ENCODE measurements at places on chromosomes 4 and X.
A peak's percentile ranks its signal among the peaks of the same experiment; 100 is the strongest.

DNA sequence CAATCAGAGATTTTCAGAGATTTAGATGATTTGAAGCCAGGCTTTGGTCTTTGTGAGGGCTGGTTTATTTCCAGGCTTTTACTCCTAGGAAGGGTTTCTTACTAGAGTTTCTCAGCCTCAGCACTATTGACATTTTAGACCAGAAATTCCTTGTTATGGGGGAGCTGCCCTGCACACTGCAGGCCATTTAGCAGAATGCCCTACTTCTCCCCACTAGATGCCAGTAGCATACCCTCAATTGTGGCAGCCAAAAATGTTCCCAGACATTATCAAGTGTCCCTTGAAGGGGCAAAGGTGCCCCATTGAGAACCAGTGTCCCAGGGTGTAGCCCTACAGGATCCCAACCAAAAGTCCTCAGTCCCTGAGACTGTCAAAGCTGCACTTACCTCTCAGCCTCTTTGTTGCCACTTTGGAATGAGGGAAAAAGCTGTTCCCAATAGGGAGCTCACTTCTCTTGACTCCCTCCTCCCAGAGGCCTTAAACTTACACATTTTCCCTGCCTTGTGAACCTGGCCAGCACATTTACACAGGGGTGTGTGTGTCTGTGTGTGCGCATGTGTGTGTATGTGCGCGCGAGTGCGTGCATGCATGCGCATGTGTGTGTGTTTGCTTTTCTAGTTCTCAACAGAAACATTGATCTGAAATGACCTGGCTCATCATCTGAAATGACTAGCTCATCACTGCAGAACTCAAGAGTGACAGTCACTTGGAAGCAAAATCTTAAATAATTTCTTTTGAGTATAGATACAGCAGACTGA, 231.4 kb downstream of the QDPR start:
- no peak for DNase-seq

- no peak for DNase-seq
Measured at GRCh38 chr4:145734031-145734430, 54.1 kb downstream of the C4orf51 start.

- DNase-seq, result no peak
Measured at GRCh38 chrX:152103866-152104265, 34.5 kb downstream of the MAGEA10 start.

- DNase-seq, result peak; percentile 61
Measured at GRCh38 chrX:111869639-111870034, 6.3 kb upstream of the TRPC5OS start.

DNA sequence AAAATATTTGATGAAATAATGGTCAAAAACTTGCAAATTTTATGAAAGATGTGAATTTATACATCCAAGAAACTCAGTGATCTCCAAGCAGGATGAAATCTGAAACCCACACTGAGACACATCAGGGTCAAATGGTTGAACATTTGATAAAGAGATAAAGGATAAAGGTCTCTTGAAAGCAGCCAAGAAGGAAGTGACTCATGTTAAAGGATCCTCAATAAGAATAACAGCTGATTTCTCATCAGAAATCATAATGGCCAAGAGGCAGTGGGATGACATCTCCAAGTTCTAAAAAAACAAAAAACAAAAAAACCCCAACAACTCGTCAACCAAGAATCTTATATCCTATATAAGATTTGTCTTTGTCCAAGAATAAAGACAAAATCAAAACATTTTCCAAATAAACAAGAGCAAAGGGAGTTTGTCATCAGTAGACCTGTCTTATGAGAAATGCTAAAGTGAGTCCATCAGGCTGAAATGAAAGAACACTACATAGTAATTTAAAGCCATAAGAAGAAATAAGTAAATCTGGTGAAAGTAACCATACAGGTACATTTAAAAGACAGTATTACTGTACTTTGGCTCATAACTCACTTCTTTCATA, 121.7 kb downstream of the PDS5A start:
- DNase-seq, result peak; percentile 9

DNA sequence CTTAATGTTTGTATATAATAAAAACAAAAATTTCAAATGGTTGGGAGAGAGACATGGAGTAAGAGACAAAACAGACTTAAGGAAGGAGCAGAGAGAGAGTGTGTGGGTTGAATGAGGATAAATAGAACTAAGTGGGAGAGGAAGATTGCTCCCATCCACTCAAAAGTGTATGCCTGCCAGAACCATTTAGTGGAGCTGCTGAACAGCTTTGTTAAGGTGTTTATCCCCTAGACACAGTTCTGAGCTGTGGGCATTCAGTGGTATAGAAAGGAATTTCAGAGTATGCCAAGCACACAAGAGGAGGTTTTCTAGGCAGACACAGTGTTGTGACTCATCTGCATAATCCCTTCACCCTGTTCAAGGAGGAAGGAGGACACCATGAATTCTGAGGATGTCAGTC, 508.6 kb upstream of the EPHA5 start:
- DNase-seq, result no peak

DNA sequence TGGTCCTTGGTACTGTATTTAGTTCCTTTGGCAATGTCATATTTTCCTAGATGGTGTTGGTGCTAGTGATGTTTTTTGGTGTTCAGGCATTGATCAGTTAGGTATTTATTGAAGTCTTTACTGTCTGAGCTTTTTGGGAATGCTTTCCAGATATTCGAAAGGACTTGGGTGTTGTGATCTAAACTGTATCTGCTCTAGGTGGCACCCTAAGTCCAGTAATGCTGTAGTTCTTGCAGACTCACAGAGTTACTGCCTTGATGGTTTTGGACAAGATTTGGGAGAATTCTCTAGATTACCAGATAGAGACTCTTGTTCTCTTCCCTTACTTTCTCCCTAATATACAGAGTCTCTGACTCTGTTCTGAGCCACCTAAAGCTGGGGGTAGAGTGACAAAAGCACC, 513.6 kb upstream of the PITX2 start:
- DNase-seq, result peak; percentile 14

GRCh38 chrX:11893933-11894710, 136.1 kb downstream of the MSL3 start:
- no peak for DNase-seq

GRCh38 chr4:2849267-2850152, 5.9 kb downstream of the ADD1 start:
- DNase-seq, result no peak

GRCh38 chr4:38086151-38086848, 126.1 kb downstream of the PTTG2 start:
- DNase-seq, result no peak

GRCh38 chr4:152283801-152284470, 252.0 kb downstream of the FBXW7 start:
- no peak for DNase-seq

GRCh38 chr4:85127653-85128052, 161.2 kb upstream of the WDFY3 start:
- DNase-seq, result peak; percentile 44

DNA sequence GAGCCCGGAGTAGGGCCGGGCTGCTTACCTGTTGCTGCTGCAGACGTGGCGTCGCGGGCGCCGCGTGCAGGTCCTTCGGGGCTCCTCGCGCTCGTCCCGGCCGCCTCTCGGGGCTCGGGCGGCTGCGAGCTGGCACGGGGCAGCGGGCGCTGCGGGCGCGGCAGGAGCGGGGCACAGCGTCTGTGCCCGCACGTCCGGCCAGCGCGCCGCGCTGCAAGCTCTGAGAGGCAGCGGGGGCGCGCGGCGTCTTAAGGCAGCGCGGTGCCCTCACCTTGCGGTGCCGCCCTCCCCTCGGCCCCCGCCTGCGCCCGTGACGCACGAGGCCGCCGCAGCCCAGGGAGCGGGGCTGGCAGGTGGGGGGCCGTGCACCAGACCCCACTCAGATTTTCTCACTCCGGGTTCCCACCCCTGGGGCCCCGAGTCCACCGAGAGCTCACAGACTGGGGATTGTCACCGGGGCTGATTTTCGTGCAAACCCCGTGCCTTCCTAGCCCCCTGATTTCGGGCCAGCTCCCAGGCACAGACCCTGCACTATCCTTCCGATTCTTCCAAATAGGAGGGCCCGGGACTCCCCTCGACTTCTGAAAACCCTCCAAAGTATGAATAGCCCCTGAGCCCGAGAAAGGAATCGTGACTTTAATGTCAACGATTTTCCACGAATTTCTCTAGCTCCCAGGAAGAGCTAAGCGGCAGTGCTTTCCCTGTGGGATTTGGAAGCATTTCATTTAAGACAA, at the start of gene GPR101:
TSS of gene GPR101 (minus strand) at position 222 of the 734 bp plus-strand sequence. CDS start 2,321 bp downstream, outside the sequence.
- no peak for DNase-seq

GRCh38 chr4:169630069-169630468, 9.7 kb downstream of the CLCN3 start:
- no peak for DNase-seq

GRCh38 chrX:71068044-71068918, at the start of gene SNX12:
SNX12 (minus strand) TSS chrX:71068334; CDS start chrX:71068306, 28 bp downstream.
- peak; percentile 84 for DNase-seq

GRCh38 chr4:102047616-102048015, 257.1 kb downstream of the BANK1 start:
- no peak for DNase-seq

DNA sequence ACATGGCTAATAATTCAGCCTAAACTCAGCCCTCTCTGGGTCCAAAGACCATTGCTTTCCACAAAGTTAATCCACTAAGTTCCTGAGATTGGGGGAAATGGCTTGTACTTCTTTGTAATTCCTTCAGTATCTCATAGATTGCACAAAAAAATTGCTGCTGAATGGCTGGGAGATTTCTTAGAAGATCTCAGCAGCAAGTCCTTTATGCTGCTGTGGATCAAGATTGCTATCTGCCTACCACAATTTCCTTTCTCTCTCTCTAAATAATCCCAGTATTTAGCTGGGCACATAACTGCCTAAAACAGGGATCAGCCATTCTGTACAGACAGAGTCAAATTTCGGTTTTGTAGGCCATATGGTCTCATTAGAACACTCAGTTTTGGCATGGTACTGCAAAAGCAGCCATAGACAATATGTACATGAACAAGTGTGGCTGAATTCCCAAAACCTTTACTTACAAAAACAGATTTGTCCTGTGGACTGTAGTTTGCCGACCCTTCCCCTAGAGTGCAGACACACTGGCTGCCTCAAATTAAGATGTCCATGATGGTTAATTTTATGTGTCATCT, 18.5 kb upstream of the HOPX start:
- no peak for DNase-seq

DNA sequence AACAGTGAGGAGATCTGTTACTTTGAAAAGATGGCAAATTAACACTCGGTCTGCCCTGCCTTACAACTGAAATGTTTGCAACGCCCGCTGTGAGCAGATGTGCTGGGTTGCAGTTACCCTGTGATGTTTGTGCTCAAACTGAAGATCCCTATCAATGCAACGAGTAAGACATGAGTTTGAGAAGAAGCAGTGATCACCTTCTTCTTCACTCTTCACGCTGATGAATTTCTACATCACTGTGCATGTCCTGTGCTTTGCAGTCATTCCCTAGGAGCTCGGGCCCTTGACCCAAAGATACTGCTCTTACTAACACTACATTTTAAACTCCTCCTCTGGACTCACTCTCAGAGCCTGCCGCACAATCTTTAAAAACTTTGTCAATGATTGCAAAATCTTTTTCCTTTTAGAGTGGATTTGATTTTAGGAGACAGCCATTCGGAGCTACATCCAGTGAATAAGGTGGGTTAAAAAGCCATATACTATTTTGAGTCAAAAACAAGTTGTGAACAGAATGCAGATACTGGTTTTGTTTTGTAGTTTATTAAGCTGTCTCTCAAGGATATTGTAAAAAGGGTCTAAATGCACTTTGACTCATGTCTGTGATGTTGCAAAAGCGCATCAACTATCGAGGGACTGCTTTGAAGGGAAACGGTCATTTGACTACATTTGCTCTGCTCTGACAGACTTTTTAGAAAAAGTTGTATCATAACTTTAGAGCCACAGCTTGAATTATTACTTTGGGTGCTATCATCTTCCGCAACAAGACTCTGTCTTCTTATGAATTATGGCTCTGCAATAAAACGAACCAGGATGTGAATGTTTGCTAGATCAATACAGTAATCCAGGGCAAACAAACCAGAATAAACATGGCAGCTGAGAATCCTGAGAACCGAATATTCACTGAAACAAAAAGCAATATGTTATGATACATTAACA, 5.7 kb upstream of the RHOH start:
- no peak for DNase-seq

DNA sequence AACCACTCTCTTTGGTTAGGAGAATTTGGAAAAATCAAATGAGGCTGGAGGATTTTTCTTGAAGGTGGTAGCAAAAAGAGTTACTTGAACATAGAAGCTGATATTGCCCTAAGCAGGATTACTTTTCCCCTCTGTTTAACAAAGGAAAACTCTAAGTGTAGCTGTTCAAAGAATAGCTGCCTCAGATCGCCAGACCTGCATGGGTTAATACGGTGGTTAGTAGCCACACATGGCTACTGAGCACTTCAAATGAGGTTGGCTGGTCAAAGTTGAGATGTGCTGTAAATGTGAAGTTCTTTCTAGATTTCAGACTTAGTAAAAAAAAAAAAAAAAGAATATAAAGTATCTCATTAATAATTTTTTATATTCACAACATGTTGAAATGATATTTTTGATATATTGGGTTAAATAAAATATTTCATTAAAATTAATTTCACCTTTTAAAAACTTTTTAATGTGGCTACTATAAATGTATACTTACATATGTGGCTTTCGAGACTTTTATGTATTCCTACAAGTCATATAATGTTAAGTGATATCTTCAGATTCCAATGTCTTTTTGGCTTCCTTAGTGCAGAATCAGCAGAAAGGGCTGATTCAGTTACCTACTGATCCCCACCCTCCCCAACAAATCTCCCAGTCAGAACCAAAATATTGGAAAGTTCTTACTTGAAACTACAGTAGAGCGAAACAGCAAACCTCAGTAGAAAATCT, 3.3 kb upstream of the RPS6KA3 start:
- DNase-seq, result no peak

GRCh38 chr4:112704991-112705845, 68.3 kb downstream of the LARP7 start:
- DNase-seq, result no peak

DNA sequence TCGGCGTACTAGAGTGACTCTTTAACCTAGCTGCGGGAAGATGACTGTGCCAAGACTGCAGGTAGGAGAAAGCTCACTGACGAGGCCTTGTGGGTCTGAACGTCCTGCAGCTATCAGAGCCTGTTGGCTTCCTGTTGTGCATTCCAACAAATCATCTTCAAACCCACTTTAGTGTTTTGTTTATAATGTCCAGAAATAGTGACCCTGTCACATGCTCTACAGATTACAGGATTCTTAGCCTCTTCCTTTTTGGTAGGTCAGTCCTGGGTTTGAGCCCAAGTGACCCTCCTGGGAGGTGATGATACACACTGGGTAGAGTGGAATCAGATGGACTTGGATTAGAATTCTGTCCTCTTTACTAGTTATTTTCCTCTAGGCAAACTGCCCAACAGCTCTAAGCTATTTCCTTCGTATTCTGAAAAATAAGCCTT, 33.2 kb downstream of the HTT start:
- DNase-seq, result no peak

- DNase-seq, result peak; percentile 53
Measured at GRCh38 chr4:164876700-164877324, at the start of gene APELA. APELA (plus strand) TSS chr4:164877178; CDS start chr4:164877332, 154 bp downstream.

Measured in Kasumi-1 (cell line).